Activated T-helper 1 cell treated with Interleukin-2 at 50 U/mL for 16 hours (primary cell): ENCODE measurements at places on chromosomes 3 and 15.

DNA sequence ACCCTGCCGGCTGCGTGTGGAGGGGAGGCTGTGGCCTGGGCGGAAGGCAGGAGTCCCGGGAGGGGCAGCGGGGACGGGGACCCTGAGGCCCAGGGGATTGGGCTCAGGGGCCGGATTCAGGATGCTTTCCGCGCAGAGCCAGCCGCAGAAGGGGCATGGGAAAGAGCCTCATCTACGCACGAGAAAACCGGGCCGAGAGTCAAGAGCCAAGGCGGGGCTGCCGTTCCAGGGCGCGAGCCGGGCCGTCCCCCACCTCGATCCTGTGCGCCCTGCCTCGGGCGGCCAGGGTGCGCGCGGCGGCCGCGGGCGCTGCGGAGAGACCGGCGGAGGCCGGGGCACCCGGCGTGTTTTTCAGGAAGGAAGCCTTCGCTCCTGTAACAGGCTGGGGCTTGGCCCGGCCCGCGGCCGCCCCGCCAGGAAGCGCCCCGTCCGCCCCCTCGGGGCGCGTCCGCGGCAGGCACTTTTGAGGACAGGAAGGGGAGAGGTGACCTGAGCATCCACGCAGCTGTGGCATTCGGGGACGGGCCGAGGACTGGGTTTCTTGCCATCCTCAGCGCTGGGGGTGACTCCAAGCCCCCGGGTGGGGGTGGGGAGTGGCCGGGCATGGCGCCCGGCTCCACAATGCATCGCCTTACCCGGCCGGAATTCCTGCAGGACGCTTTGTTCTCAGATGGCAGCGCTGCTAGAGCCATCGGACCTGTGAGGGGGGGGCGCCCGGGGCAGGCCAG is 62.3 kb upstream of the GATA2 start:
- no peak for DNase-seq

DNA sequence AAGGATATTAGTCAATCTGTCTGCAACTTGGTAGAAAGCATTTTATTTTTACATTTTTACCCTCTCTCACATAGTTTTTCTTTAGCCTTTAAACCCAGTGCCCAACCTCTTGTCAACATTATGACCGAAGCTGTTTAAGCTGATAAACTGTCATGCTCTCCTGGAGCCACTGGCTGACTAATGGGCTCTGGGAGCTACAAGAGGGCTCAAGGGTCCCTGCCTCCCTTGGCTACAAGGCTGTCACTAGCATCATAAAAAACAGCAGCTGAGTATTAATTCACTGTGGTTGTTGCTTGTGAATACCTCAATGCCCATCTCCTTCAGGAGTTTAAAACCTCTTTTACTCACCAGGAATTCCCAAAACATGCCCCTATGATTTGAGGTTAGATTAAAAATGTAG is 237.9 kb downstream of the ZMAT3 start:
- DNase-seq = no peak

GRCh38 chr3:144433006-144433405 is 461.4 kb downstream of the DIPK2A start:
- DNase-seq = no peak

GRCh38 chr3:150351398-150351797 is 56.7 kb upstream of the TSC22D2 start:
- no peak for DNase-seq

- no peak for DNase-seq
These were observed 562.8 kb downstream of the NR2F2 start for GRCh38 chr15:96893159-96893906.

- no peak for DNase-seq
These were observed 53.1 kb upstream of the ULK4 start for GRCh38 chr3:42014921-42015533.

- no peak for DNase-seq
These were observed 1233.1 kb upstream of the ALCAM start for GRCh38 chr3:104133630-104134029.

DNA sequence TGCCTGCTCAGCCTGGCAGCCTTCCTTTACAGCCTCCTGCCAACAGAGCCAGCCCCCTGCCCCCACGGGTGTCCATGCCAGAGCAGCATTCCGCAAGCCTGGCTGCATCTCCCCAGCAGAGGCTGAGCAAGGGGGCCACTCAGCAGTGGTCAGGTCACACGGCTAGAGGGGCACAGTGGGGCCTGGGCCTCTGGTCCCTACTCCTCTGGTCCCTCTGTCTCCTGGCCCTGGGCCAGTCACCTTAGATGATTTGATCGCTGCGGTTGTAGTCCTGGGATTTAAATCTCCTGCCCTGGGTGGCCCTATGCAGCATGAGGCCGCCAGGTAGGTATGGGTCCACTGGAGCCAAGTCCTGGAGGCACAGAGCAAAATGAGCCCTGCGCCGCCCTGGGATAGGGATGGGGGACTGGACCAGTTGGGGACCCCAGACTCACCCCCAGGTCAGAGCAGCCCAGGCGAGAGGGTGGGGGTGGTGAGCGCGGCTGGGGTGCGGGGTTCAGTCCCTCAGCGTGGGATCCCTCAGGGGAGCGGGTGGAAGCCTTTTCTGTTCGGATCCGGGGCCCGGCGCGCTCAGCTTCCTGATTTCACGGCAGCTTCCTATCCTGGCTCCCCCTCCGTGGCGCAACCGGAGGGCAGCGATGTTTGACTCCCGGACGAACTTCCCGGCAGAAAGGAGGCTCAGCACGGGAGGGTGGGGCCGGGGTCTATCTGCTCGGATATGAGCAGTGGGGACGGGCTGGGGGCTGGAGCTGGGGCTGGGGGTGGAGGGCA is at the start of gene ZBTB47:
Gene ZBTB47 (plus strand): TSS at position 138 of the 771 bp plus-strand sequence. CDS start 4,659 bp downstream, outside the sequence.
- DNase-seq = no peak

DNA sequence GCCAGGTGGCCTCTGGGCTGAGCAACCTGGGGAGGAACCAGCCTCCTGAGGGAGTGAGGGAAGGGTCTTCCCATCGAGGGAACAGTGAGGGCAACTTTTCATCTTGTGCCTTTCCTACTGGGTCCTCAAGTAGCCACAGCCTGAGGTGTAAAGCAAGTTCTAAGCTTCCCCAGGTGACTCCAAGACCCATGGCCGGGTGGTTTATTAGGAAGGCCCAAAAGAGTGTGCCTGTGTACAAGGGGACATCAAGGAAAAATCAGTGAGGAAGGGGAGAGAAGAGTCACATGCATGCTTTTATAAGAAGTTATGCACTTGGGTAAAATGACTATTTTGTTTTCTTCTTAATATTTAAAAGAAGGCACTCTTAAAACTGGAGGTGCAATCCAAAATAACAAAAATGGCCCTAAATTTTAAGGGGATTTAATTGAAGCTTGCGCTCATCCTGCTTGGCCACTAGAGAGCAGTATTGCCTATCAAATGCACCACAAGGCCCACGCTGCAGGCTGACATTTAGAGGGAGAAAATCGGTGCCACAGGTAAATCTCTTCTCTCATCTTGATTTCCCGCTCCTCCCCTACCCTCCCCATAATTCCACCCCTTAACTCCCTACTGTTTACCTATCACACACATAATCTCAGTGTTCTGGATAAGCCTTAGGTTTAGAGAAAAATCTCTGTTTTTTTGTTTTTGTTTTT is 6.7 kb downstream of the NANOGP8 start:
- DNase-seq = no peak

GRCh38 chr3:39143051-39143885 is 10.1 kb downstream of the CSRNP1 start:
- no peak for DNase-seq

DNA sequence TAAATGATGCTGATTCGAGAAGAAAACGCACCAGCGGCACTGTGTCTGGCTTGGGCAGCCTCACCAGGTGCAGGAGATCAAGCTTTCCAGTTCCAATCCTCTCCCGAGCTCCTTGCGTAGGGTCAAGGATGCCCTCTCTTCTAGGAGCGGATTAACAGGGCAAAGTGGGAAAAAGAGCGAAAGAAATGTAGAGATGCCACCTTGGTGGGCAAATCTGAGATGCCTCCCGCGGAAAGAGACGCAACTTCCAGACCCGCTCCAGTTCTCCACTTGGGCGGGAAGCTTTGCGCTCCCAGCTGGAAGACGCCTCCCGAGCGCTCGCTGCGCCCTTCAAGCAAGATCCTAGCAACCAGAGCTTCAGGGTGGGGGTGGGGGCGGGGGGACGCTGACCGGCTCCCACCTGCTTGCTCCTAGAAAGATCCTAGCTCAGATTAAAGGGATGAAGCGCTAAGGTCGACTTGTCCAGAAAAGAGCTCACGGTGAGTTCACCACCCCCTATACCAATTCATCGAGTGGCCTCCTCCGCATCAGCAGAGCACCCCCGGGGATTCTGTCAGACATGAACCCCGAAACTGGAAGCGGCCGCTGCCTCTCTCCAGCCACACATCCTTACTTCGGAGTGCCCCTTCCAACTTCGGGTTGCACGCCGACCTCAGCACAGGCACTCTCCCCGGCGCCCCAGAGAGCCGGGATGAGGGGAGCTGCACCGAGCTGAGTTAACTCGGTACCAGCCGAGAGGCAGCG is 769 bp downstream of the TAFA4 start:
- DNase-seq = no peak

DNA sequence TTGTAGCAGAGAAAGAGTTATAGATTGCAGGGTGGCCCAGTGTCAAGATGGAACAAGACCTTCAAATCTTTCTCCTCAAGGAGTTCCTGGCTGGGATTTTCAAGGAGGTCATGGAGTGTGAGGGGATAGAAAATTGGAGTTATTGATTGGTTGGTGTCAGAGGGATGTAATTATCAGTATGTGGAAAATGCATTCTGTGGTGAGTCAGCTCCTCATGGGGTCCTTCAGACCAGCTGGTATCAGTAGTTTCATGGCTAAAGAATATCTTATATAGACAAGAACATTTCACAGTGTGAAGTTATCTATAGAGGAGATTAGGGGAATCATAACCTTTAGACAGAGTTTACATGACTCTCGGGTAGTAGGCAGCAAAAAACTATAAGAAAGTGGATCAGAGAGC is 1114.0 kb upstream of the GBE1 start:
- no peak for DNase-seq

DNA sequence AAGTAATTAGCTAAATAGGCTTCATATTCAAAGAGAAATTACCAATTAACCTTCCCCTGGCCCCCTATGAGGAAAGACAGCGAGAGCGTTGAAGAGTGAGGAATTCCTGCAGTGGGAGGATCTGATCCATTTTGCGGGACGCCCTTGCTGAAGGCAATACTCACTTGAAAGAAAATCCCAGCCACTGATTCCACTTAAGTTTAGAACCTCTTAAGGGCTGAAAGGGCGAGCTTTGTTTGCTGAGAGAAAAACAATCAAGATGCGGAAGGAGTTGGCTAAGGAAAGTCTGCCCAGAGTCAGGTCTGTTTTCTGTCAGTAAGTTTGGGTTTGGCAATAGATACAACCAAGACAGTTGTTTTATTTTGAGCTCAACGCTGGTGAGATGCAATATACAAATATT is 102.8 kb upstream of the GBE1 start:
- no peak for DNase-seq

GRCh38 chr15:90489514-90489913 is 40.2 kb upstream of the CRTC3 start:
- no peak for DNase-seq

GRCh38 chr15:39628546-39629257 is 47.8 kb downstream of the THBS1 start:
- no peak for DNase-seq
